ENCODE measurements at places on chromosomes 5 and 9.

DNA sequence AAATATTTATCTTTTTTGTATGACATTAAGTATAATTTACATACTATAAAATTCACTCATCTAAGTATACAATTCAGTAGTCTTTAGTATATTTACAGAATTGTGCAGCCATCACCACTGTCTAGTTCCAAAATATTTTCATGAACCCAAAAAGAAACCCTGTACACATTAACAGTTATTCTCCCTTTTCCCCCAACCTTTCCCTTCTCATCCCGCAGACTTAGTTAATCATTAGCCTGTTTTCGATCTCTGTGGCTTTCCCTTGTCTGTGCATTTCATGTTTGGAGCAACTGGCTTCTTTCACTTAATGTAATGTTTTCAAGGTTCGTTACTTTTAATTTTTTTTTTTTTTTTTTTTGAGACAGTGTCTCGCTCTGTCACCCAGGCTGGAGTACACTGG is 37.5 kb downstream of the MTREX start:
- no peak for DNase-seq

DNA sequence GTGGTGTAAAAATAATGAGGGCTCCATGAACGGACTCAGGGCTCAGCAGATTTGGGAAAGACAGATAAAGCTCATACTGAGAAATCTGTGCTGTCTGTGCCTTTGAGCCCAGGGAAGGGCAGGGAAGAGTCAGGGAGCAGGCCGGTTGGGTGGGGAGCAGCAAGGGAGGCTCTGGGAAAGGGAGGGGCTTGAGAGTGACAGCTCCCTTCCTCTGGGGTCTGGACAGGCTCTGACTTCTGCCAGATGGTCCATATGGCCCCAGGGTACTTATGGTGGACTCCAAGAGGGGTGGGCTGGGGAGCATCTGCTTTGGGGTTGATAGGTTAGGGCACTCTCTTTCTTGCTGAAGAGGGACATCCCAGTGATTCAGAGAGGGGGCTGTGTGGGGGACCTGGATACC is 2.1 kb downstream of the NPR2 start:
- DNase-seq, result no peak

GRCh38 chr5:132853323-132853722 is 12.9 kb downstream of the GDF9 start:
- no peak for DNase-seq

DNA sequence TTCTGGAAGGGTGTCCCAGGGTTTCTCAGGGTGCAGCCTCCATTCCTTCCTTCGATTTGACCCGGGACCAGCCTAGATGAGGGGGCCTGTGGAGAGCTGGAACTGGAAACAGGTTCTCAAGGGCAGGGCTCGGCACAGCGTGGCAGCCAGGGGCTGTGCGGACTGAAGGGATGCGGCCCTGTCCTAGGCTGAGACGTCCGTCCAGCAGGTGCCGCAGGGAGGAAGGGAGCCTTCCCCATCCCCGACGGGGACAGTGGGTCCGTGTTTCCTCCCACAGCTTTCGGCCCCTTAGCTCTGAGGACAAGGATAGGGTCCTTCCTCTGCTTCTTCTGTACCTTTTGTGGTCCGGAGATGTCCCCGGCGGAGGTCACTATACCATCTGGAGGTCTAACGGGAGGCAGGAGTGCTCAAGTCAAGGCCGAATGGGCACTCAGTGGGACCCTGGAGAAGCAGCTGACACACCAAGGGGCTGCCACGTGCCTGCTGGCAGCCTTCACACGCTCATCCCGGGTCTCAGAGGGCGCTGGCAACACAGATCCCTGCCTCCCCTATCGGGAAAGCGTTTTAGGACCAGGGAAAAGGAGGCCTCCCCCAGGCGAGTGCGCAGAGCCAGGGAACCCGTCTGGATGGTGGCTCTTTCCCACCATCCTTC is 49.9 kb downstream of the USP20 start:
- peak; percentile 67 for DNase-seq

DNA sequence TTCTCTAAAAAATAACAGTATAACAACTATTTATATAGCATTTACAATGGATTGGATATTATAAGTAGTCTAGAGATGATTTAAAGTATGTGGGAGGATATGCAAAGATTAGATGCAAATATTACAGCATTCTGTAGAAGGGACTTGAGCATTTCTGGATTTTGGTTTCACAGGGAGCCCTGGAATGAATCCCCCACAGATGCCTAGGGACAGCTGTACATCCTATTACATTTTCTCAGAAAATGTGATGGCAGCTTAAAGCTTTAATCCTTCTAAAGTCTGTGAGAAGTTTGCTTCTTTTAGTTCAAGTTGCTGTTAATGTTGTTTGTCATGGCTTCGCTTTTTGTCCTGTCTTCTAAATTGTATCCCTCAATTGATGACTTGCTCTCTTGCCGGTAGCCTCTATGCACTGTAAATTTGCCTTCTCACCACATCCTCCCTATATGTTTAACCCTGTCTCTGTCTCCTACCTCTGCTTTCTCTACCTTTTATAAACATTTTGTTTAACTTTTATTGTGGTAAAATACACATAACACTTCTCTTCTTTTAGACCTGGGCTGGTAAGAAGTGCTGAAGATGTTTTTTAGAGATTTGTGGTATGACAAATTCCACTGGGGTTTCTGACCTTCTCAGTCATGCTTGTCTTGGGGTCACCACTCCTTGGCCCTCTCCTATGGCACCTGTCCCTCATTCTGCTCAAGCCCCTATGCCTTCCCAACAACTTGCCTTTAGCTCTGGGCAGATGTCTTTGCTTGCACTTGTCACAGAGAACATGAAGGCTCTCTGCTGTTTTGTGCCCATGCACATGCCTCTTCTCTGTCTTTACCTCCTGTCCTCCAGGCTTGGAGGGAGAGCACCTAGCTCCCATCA is 37.9 kb downstream of the LNPEP start:
- no peak for DNase-seq

- no peak for DNase-seq
Observed at GRCh38 chr5:113005454-113005853, 28.9 kb downstream of the DCP2 start.

GRCh38 chr9:2087500-2088313 is 72.6 kb downstream of the SMARCA2 start:
- DNase-seq, result peak; percentile 68

DNA sequence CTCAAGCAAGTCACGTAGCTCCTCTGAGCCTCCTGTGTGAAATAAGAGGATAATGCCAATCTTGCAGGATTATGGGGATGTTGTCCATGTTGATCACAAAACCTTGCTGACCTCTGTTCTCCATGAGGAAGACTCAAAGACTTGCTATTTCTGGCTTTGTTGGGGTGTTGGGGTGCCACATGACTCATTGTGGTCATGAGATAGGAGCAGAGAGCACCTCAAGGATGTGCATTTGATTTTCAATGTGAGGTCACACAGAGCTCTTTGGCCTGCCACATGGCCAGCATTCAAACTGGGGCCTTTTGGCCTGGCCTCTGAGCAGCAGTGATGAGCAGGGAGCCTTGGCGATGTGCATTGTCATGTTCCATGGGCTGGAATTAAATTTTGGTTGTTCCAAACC is 380.3 kb downstream of the GADD45G start:
- no peak for DNase-seq

DNA sequence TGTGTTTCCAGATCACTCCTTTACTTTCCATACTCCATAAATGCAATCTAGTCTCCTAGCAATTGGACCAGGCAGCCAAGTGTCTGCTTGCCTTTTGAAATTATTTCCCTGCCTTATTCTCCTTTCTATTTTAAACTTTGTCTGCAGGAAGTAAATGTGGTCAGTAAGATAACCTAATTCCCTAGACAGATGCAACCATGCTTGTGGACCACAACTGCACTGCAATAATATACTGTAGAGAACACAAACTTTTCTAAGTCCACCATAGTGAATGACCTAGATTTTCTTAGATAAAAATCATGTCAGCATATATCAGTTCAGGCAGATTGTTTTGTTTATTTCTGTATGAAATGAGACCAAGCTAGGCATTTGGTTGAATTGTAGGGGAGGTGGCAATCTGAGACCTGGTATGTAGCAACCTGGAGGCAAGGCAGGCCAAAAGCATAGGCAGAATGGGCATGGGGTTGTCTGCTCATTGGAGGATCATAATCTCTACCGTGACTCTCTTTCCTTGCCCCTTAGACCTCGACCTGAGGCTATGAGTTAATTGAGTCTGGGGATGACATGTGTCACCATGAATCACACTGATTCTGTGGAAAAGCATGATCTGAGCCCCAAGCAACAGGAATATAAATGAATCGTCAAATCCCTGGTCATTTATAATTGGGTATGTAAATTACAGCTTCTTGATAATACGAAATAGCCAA is 20.7 kb downstream of the ACTL7B start:
- DNase-seq, result no peak

DNA sequence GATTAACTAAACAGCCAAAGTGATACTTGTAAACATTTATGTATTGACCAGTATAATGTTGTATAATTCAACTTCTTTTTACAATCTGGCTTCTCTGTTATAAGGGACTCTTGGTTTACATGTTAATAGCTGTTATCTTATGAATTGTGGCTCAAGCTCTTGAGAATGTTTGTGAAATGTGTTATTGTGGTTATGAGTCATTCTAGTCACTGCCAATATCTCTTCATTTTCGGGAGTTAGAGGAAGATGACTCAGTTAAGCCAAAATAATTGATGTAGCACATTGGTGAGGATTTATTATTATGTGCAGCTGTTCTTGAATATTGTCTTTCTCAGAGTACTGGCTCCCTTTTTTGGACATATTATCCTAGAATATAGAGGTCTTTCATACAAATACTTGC is 655.2 kb upstream of the RIOK2 start:
- DNase-seq, result no peak

GRCh38 chr5:112685386-112685785 is 52.3 kb upstream of the APC start:
- DNase-seq, result no peak

GRCh38 chr9:124210697-124211096 is 47.1 kb upstream of the NEK6 start:
- DNase-seq, result no peak

DNA sequence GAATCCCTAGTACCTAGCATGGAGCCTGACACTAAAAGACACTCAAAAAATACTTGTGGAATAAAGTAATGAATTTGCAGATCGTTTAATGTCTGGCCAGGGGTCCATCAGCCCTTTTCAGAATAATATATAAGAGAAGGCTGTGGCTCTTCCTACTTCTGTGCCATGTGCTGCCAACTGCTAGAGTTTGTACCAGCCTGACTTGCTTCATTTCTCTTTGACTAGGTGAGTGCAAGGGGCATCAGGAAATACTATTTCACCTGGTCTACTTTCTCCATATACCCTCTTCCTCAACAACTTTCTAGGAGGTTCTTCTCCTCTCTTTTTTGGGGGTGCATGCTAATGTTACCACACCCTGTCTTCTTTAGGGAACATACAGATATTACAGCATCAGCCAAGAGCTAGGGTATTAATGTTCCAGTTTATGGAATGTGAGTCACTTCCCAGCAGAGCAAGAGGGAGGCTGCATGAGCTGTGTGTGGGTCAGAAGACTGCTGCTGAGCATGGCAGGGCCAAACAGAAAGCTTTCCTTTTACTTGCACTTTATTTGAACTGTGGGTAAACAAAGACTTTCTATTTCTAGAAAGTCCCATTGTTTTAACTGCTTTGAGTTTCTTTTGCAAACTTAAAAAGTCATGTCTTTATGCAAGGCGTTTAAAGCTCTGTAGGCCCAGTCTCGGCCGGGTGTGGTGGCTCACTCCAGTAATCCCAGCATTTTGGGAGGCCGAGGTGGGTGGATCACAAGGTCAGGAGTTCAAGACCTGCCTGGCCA is 158.9 kb downstream of the ADAMTSL1 start:
- DNase-seq, result no peak

GRCh38 chr5:6412811-6413210 is 34.5 kb upstream of the MED10 start:
- no peak for DNase-seq

- DNase-seq, result no peak
Observed at GRCh38 chr9:84235511-84235910, 105.0 kb downstream of the SLC28A3 start.

DNA sequence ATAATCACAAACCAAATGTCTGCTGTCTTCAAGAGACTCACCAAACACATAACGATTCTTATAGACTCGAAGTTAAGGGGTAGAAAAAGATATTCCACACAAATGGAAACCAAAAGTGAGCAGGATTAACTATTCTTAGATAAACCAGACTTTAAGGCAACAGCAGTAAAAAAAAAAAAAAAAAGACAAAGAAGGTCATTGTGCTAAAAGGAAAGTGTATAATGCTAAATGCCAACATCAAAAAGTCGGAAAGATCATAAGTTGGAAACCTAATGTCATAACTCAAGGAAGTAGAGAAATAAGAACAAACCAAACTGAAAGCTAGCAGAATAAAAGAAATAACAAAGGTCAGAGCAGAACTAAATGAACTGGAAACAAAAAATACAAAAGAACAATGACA is 714.6 kb downstream of the SEMA5A start:
- no peak for DNase-seq

DNA sequence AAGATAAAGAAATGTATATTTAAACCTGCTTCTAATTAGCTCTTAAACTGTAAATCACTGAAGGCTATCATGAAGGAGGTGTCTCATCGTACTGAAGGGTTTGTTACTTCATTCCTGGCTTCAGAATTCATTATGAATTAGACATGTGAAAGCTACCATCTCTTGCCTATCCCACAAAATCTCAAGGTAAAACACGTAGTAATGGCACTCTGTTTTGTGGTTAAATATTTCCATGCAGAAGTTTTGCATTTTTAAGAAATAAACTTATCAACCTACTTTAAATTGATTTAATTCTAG is 490.7 kb upstream of the NUDT12 start:
- no peak for DNase-seq

DNA sequence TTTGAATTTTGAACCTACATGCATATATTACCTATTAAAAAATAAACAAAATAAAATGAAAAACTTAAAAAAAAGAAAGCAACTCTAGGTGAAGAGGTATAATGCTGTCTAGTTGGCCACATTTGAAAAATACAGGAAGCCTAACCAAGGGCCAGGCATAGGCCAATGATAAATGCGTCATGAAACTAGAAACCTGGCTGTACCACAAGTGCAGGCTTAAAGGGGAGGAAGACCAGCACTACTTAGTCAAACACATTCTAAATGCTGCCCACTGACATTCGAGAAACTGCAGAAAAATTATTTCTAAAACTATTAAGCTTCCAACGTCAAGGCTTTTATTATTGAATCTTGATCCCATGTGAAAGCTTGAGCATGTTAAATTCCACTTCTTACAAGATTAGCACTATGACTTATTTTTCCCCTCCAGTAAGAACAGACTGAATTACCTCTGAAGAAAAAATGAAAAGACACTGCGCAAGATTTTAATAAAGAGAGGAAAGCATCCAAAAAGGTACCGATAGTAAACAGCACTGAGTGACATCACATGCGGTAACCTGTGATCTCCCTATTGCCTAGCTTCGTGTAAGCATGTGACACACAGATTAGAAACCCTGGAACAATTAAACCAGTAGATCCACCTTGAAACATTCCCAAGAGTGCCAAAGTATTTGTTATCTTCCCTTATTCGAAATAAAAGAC is 16.2 kb downstream of the CDC14B start:
- no peak for DNase-seq

Measured in H7 (cell line).